ENCODE measurements at places on chromosomes 12 and 14. TPM values are rescaled to one million over a fixed set of nuclear protein-coding genes. Genes with fewer than 3 reads are reported as not detected.
A peak's percentile ranks its signal among the peaks of the same experiment; 100 is the strongest.

Gene RFX4
- not detected for total RNA-seq

Gene AQP5
- total RNA-seq = not detected

Gene CCDC197
- total RNA-seq = not detected

Gene CCDC38
- total RNA-seq = 0.08 TPM

Gene MMP17
- not detected for total RNA-seq

DNA sequence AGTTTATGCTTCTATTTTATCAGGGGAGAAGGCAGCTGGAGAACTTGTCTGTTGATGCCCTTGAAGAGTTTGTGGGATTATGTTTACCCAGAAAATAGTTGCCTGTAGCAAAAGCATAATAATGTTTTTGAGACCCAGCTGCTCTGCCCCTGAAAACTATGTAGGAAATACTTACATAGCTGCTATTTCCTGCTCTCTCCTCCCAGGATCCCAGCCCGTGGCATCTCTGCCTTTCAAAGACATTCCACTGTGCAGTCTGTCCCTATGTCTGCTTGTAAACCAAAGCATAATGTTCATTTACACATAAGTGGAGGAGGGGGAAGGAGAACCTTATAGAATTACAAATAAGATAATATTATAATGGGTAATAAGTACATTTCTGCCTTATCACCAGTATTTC is 198.7 kb downstream of the SYT1 start:
- H3K27ac ChIP-seq = no peak overlapping the region
- H3K4me1 ChIP-seq = no peaks in the 10 kb centered on the region
- no peaks in the 10 kb centered on the region for H3K27me3 ChIP-seq
- no peaks in the 10 kb centered on the region for H3K36me3 ChIP-seq
- DNase-seq = no peak

DNA sequence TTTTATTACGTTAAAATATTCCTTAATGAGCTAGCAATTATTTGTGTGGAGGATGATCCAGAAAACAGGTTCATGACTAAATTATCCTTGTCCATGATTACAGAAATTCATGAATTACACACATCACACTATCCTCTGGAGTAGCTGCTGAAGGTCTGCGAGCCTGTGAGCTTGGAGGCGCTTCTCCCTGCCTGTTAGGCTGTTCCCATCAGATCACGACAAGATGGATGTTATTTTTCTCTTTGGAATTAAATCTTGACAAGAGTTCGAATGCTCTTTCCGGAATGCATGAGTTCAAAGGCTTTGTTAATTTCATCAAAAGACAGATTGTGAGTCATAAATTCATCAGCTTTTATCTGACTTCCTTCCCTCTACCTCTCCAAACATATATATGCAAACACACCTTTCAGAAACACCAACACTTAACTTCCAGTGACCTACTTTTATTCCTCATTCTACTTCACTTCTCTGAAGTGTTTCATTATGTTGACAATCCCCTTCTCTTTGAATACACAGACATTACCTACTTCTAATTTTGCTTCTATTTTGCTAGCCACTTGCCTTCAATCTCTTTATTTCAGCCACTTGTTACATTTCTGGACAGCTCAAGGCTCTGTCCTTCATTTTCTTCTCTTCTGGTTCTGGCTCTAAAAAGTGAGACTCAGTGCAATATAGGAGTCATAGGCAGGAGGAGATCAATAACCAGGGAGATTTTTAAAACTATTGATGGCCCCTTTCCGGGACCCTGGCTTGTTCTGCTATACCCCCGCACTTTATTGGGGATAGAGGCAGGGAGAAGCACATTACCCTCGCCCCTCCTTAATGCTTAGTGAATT is 274.6 kb downstream of the BTG1 start:
- H3K27me3 ChIP-seq = no peaks in the 10 kb centered on the region
- DNase-seq = no peak
- no peaks in the 10 kb centered on the region for H3K4me1 ChIP-seq
- no peak overlapping the region for H3K27ac ChIP-seq
- no peaks in the 10 kb centered on the region for H3K36me3 ChIP-seq

DNA sequence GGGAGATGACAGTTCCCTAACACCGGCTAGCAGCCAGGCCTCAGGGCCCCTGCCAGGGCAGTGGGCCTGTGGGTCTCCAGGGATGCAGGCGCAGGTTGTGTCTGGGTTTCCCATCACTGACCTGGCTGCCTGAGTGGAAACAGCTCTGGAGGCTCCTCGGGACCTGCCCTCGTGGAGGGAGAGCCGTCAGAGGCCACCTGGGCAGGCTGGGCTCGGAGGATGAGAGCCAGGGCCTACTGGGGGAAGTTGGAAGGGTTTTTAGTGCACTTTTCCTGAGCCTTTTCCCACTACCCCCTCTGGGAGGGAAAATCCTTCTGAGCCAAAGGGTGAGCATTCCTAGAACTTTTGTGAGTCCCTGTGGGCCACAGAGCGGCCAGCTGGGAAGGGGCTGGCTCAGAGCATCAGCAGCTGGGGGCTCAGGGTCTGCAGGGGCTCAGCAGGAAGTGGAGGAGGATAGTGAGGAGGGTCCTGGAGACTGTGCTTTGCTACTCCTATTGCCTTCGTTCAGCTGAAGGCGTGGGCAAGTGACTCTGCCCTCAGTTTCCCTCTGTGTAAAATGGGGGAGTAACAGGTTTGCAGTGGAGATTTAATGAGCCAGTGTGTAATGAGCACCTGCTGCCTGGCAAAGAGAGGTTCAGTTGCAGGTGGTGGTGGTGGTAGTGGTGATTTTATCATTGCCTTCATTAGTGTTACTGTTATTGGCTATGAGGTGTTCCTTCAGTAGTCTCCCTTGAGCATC is 1.8 kb downstream of the SH2B3 start:
- H3K4me3 ChIP-seq = peak overlapping the region; percentile 96
- DNase-seq = no peak
- H3K4me1 ChIP-seq = peaks cover 58% of the 10 kb centered on the region
- H3K27me3 ChIP-seq = no peaks in the 10 kb centered on the region

GRCh38 chr14:99041820-99042174 is 230.2 kb downstream of the BCL11B start:
- DNase-seq = no peak
- no peaks in the 10 kb centered on the region for H3K36me3 ChIP-seq
- H3K4me3 ChIP-seq = no peak overlapping the region
- H3K27me3 ChIP-seq = no peaks in the 10 kb centered on the region

DNA sequence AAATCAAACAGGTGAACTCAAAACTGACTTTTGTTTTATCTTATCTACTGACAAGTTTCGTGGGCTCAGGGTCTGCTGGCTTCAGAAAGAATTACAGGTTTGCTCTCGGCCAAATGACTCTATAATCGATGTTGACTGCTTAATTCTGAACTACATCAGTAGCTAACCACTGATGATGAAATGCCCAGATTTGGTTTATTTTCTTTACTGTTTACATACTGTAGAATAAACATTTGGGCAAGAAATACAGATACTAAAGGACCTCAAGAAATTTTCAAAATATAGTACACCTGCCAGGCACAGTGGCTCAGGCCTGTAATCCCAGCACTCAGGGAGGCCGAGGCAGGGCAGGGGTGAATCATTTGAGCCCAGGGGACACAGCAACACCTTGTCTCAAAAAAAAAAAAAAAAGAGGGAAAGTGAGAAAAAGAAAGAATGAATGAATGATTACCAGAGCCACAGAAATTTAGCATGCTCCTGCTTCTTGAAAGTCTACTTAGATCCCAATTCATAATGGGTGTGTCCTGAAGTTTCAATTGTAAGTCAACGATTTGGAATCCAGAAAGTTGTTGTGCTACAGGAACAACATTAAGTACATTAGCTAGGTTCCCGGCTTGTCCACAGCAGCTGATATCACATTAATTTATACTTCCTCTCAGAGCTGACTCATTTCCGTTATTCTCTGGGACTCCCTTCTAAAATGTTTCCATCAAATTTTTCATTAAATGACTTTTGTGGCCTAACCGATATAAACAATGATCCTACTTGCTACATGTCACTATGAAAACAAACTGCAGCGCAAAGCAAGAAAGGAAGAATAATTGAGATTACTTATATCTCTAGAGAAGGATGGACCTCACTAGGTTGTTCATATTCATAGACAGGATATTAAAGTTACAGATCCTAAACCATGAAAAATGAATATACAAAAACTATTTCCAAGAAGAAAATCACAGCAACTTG is 134.3 kb downstream of the MED13L start:
- no peaks in the 10 kb centered on the region for H3K36me3 ChIP-seq
- H3K4me3 ChIP-seq = no peak overlapping the region
- DNase-seq = no peak
- H3K27me3 ChIP-seq = no peaks in the 10 kb centered on the region

DNA sequence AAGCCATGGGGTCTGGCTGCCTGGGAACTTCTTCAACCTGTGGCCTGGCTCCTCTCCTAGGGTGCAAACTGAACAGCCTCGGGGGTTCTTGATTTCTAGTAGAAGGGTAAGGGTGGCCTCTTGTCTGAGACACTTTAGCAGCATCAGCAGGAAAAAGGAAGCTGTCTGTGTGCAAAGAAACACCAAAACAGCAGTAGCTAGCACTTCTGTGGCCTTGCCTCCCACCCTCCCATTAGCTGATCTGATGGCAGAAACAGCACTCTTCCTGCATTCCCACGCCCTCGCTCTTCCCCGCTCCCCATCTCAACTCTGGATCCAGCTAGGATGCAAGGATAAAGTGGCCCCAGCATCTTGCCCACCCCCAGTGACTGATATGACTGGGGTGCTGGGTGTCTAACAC is 20.7 kb downstream of the SLC7A8 start:
- no peak overlapping the region for H3K27ac ChIP-seq
- no peaks in the 10 kb centered on the region for H3K36me3 ChIP-seq
- H3K4me3 ChIP-seq = no peak overlapping the region
- H3K27me3 ChIP-seq = peaks cover 2% of the 10 kb centered on the region

DNA sequence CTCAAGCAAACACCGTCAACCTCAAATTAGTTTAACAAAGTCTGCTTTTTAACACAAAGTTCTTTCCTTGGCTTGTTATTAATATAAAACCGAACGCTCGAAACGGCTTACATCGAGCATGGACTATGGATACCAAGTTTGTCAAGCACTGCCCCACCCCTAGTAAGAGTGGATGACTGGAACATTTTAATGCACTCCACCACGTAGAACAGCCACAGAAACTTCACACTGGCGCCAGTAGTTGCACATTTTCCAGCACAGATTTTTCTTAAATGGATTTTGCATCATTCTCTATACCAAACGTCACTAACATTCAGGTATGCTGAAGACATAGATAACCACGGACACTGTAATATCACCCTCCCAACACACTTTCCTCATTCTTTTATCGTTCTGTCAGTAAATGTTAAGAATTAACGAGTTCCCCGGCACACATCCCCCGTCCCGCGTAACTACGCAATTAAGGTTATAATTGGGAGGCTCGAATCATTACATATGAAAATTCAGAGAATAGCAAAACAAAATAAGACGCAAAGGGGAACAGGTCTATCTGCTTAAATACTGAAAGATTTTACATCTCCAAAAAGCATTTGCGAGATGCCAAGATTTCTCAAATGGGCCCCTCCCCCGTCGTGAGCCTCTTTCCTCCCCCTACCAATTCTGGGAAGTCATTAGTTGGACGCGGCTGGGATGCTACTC is 990 bp downstream of the FERMT2 start:
- H3K4me1 ChIP-seq = peaks cover 3% of the 10 kb centered on the region
- no peak for DNase-seq
- no peak overlapping the region for H3K27ac ChIP-seq

DNA sequence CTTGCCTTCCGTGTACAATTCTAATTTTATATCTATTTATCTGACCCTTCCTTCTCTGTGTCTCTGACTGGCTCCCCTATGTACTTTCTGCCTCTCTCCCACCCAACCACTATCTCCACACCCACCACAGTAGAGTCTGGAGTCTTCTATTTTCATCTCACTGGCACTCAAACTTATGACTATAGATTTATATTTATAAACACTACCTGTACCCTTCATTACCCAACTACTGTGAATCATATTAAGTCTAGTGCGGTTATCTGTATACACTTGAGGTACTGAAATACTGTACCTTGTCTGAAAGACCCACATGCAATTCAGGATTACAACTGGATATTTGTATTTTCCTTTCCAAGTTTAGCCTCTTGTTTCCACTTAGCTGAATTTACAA is 36.1 kb downstream of the ATP2B1 start:
- peaks cover 2% of the 10 kb centered on the region for H3K36me3 ChIP-seq
- peaks cover 21% of the 10 kb centered on the region for H3K4me1 ChIP-seq
- H3K4me3 ChIP-seq = no peak overlapping the region
- H3K27me3 ChIP-seq = no peaks in the 10 kb centered on the region

- no peak overlapping the region for H3K4me3 ChIP-seq
- DNase-seq = no peak
- no peaks in the 10 kb centered on the region for H3K27me3 ChIP-seq
- H3K4me1 ChIP-seq = peaks cover 35% of the 10 kb centered on the region
Observed at GRCh38 chr12:67446716-67447115, 177.6 kb downstream of the CAND1 start.

DNA sequence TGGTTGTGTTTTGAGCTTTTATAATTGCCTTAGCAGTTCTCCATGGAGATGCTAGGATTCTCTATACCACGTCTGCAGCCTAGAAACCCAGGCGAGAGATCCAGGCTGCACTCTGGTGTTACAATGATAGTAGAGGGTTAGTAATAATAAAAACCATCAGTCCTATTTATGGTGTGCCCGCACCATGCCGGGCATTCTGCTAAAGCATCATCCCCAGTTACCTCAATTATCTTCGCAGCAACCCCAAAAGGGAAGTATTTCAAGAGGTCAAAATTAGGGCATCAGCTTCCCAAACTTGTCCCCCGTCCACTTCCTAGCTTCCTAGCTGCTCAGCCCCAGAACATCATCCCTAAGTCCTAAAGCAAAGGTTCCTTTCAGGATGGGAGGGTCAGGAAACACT is 3.2 kb downstream of the SYNE3 start:
- H3K27me3 ChIP-seq = no peaks in the 10 kb centered on the region
- 0 out of 2 replicates have a peak, but pooled peaks cover 2% of the 10 kb centered on the region for H3K36me3 ChIP-seq
- H3K4me1 ChIP-seq = peaks cover 31% of the 10 kb centered on the region
- no peak for DNase-seq
- peak overlapping the region; percentile 49 for H3K4me3 ChIP-seq
- H3K27ac ChIP-seq = peak overlapping the region; percentile 33

DNA sequence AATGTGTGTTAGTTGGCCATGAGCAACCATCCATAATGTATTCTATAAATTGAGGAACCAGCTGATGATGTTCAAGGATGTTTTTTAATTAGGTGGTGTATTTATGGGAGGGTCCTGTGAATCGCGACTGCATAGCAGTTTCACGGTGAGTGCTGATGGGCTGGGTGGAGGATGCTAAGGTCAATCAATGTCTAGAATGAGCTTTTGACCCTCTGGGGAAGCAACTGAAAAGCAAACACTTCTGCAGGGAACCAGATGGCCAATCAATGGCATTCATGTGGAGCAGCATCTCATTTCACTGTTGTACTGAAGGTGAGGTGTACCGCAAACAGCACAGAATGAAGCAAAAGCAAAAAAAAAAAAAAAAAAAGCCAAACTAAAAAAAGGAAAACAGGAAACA is 676.1 kb upstream of the TMEM132C start:
- H3K27ac ChIP-seq = no peak overlapping the region
- no peak overlapping the region for H3K4me3 ChIP-seq
- no peak for DNase-seq
- no peaks in the 10 kb centered on the region for H3K27me3 ChIP-seq
- H3K36me3 ChIP-seq = no peaks in the 10 kb centered on the region

GRCh38 chr14:60757567-60758002 is 23.0 kb downstream of the MNAT1 start:
- no peaks in the 10 kb centered on the region for H3K36me3 ChIP-seq
- no peak for DNase-seq
- H3K27me3 ChIP-seq = no peaks in the 10 kb centered on the region
- peaks cover 21% of the 10 kb centered on the region for H3K4me1 ChIP-seq
- H3K4me3 ChIP-seq = no peak overlapping the region
- H3K27ac ChIP-seq = no peak overlapping the region

GRCh38 chr14:21070083-21070609 is at the start of gene ARHGEF40:
ARHGEF40 (plus strand) TSS chr14:21070304; CDS start chr14:21070397, 93 bp downstream.
- peaks cover 29% of the 10 kb centered on the region for H3K4me1 ChIP-seq
- no peaks in the 10 kb centered on the region for H3K36me3 ChIP-seq
